Naive thymus-derived CD4-positive, alpha-beta T cell (primary cell): ENCODE measurements at places on chromosomes 6 and 20. TPM values are rescaled to one million over a fixed set of nuclear protein-coding genes. Genes with fewer than 3 reads are reported as not detected.

The CITED2 gene
- 118 TPM for total RNA-seq

DNA sequence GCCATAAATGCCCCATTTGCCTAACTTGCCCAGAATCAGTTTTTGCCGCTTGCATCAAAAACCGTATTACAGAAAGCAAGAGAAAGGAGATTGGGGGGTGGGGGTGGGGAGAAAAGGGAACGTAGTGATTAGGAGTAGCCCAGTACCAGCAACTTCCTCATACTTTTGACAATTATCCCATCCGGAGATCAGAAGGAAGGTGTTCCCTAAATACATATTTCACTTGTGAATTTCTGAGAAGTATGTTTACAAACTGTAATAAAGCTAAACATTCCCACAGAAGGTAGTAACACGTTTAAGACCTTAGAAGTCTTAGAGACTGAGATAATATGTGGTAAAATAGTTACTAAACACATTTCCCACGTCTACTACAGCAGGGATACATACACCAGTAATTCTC is 14.5 kb downstream of the PREP start:
- no peak overlapping the region for H3K4me3 ChIP-seq
- no peaks in the 10 kb centered on the region for H3K4me1 ChIP-seq
- DNase-seq: no peak
- H3K27me3 ChIP-seq: no peaks in the 10 kb centered on the region

The PAX1 gene
- not detected for total RNA-seq

The PLTP gene
- total RNA-seq: 0.31 and 0.48 TPM in 2 replicates
